ENCODE measurements at places on chromosomes 5 and 9.
A peak's percentile ranks its signal among the peaks of the same experiment; 100 is the strongest.

DNA sequence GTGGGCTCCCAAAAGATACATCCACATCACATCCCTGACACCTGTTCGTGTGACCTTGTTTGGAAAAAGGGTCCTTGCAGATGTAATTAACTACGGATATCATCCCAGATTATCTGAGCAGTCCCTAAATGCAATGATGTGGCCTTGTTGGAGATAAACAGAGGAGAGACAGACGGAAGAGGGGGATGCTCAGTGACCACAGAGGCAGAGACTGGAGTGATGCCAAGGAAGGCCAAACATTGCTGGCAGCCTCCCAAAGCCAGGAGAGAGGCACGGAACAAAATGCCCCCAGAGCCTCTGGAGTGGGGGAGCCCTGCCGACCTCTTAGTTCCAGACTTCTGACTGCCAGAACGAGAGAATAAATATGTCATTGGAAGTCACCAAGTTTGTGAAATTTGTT lies 15.0 kb upstream of the VAV2 start:
- no peak for DNase-seq

DNA sequence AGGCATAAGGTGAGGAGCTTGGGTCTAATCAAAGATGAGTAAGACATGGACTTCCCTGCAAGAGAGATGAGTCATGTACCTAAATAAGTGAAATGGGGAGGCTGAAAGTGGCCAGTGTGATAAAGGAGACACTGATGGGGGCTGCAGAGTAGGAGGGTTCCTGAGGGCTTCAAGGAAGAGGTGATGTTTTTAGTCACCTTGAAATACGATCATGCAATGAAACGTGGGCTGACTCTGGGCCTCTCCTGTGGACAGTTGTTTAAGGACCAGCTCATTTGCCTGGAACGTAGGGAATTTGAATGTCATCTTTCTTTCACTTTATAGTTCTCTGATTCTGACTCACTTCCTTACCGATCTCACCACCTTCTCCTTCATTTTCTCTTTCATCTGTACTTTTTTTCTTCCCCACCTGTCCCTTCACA lies 49.6 kb upstream of the CPLX2 start:
- DNase-seq: no peak

GRCh38 chr5:4246447-4246846 lies 650.8 kb downstream of the IRX1 start:
- DNase-seq: no peak

DNA sequence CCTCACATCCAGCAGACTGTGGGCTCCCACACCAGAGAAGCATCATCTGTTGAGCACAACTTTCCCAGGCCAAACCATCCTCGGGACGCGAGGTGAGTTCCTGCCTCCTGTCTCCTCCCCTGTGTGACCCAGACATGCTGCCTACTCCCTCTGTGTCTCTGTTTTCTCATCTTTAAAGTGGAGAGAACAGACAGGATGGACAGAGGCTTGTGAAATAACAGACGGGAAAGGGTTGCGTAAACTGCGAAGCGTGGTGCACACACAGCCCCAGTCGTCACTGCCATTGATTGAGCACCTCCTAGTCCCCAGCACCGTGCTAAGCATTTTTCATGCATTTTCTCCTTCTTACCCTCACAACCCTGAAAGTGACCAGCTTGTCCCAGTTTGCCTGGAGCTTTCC lies 52.1 kb upstream of the LMX1B start:
- no peak for DNase-seq

DNA sequence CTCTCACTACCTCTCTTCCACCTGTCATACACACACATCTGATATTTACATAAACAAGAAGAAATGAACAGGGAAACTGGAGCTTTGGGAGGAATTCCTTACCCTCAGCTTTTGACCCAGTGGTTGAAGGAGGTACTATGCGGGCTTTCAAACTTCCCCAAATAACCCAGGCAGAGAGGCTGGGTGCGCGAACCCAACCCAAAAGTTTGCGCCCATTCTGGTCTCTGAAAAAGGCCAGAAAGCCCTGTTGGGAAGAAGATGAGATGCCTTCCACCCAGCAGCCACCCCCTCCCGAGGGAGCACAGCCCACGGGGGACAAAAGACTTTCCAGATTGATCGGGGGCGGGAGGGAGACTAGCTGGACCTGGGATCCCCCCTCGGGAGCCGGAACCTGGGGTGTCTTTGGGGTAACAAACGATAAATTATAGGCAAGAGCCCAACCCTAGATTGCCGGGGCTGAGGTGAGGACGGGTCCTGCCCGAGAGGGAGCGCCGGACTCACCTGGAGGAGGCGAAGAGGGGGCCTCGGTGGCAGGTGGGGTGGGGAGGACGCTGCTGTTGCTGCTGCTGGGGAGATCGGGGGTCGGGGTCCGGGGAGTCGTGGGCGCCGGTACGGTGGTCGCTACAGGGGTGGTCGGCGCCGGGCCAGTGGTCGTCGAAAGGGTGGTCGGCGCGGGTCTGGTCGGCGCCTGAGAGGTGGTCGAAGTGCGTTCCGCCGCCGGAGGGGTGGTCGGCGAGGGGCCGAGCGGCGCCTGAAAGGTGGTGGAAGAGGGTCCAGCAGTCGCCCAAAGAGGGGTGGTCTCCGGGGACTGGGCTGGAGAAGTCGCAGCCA lies 798 bp downstream of the MEGF9 start:
- DNase-seq: peak; percentile 4

GRCh38 chr9:136572003-136572827 lies 26.4 kb upstream of the NOTCH1 start:
- DNase-seq: no peak

DNA sequence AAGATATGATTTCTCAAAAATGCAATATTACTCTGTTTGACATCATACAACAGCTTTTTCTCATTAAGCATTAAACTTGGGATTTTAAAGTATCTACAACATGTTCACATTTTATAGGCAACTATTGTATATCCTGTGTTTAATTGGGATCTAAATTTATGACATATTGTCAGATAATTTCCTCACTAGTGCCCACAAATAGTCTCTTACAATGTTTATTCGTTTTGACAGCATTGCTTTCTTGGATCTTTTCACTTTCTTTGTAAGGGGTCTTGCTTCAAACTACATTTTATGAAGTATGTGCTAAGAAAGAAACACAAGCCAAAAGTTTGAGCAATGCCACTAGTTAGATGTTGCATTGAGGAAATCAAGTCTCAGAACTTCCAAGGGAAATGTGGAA lies 285.1 kb downstream of the TMEM167A start:
- no peak for DNase-seq

- DNase-seq: no peak
These were observed 455 bp upstream of the SMIM3 start for GRCh38 chr5:150778088-150778516.

GRCh38 chr5:123444016-123444415 lies 20.8 kb upstream of the CEP120 start:
- no peak for DNase-seq

DNA sequence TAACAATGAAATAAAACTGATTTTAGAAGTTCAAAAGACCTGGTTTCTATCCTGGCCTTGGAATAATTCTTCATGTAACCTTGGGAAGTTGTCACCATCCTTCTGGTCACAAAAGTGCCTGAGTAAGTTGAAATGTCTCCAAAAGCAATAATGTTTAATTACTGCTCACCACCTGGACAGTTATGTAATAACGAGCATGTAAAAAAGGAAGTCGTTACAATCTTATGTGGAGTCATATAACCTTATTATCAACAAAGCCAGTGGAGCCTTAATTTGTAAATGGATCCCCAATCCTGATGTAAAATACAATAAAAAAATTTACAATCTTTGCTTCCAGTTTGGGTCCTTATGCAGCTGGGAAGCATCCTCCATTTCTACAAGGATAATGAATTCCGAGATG lies 64.2 kb upstream of the GPR151 start:
- no peak for DNase-seq

GRCh38 chr5:69261034-69261433 lies 26.3 kb downstream of the CDK7 start:
- no peak for DNase-seq

GRCh38 chr9:82970359-82970758 lies 92.6 kb downstream of the RASEF start:
- no peak for DNase-seq
